ENCODE measurements at places on chromosomes 12 and 14. TPM values are rescaled to one million over a fixed set of nuclear protein-coding genes. Genes with fewer than 3 reads are reported as not detected.

The RERGL gene
- total RNA-seq = 0.44 TPM

The TMEM117 gene
- not detected for total RNA-seq

The MYF5 gene
- not detected for total RNA-seq

The CLEC2A gene
- total RNA-seq = not detected

The CCDC197 gene
- total RNA-seq = not detected

The CHST11 gene
- total RNA-seq = 11.5 TPM

The TTC9 gene
- 8.6 TPM for total RNA-seq

The SLC4A8 gene
- 80.0 TPM for total RNA-seq

The MYH6 gene
- not detected for total RNA-seq

The TAS2R43 gene
- total RNA-seq = 1.5 TPM

The LHX5 gene
- 3.1 TPM for total RNA-seq

The FBXW8 gene
- 16.2 TPM for total RNA-seq

The RAD51AP1 gene
- 5.5 TPM for total RNA-seq
